ENCODE measurements at places on chromosomes 7 and 10. TPM values are rescaled to one million over a fixed set of nuclear protein-coding genes. Genes with fewer than 3 reads are reported as not detected.

CABCOCO1 gene
- polyA plus RNA-seq, result 0.35 TPM

ADAP1 gene
- 5.8 TPM for polyA plus RNA-seq

TCF7L2 gene
- 7.9 TPM for polyA plus RNA-seq

PLXNA4 gene
- polyA plus RNA-seq, result 0.55 TPM

ADCYAP1R1 gene
- 0.11 TPM for polyA plus RNA-seq

ITGB8 gene
- 4.2 TPM for polyA plus RNA-seq

KIAA1549 gene
- 0.16 TPM for polyA plus RNA-seq

ZNF804B gene
- polyA plus RNA-seq, result not detected

AHR gene
- polyA plus RNA-seq, result 7.8 TPM

CSTF2T gene
- 4.7 TPM for polyA plus RNA-seq

PRLHR gene
- 0.01 TPM for polyA plus RNA-seq

Measured in esophagus (tissue), 2 donors.